ENCODE measurements at places on chromosomes 5 and 9.
A peak's percentile ranks its signal among the peaks of the same experiment; 100 is the strongest.

- no peak for DNase-seq
Observed at GRCh38 chr9:36992501-36993316, 41.4 kb downstream of the PAX5 start.

- no peak for DNase-seq
Observed at GRCh38 chr9:134039386-134040175, 14.3 kb downstream of the BRD3OS start.

DNA sequence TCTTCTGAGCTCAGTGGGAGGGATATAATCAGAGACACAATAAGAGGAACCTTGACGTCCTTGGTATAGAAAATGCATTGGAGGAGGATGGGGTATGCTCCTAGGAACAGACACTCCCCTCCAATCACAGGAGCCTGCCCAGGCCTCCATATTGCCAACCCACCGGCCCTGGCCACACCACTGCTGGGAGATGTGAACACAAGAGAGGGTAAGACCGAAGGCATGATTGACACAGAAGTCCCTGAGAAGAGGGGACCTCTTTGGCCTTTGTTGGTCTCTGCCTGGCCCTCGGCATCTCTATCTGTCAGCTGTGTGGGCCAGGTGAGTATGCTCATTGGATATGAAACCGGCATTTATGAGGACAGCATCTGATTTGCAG is 62.0 kb downstream of the CRB2 start:
- DNase-seq = no peak

DNA sequence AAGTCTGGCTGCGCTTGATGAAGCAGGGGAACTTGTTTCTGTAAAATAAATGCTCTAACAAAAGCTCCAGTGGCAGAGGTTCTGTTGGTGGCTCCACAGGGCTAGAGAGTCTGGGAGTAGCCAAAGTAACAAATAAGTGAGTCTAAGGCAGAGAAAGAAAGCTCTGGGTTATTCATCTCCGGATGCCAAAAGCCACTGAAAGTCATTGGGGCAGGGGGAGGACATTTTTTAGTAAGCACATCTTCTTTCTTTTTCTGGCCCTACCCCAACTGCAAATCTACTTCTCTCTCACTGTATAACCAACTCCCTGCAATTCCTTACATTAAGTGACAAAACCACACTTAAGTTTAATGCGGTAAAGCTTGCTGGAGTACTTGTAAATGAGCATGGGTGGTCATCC is 141.6 kb downstream of the INSYN2B start:
- DNase-seq = no peak

DNA sequence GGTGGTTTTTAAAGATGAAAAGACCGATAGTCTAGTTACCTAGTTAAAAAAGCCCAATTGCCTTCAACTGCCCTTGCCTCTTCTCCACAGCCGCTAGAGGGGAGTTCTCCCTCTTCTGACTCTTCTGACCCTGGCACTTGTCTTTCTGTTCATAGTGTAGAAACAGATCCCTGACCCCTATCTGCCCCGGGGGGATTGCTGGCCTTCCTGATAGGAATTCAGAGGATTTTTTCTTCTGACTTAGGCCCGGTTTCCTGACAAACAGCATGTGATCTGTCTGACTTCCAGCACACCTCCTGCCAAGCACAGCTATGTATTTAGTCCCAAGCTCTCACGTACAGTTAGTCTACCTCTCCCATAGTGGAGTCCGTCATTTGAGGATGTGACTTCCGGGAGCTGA is 5.0 kb upstream of the TMEM268 start:
- DNase-seq = no peak

GRCh38 chr9:133488686-133489252 is 9.9 kb upstream of the SLC2A6 start:
- no peak for DNase-seq

- no peak for DNase-seq
Observed at GRCh38 chr9:108296056-108296455, 559.7 kb downstream of the ACTL7B start.

- DNase-seq = no peak
Observed at GRCh38 chr5:115098041-115098702, 71.5 kb downstream of the TRIM36 start.

GRCh38 chr9:133690081-133690561 is 48.0 kb downstream of the SARDH start:
- DNase-seq = no peak

GRCh38 chr9:98034593-98035546 is 21.7 kb upstream of the NANS start:
- DNase-seq = peak; percentile 86

DNA sequence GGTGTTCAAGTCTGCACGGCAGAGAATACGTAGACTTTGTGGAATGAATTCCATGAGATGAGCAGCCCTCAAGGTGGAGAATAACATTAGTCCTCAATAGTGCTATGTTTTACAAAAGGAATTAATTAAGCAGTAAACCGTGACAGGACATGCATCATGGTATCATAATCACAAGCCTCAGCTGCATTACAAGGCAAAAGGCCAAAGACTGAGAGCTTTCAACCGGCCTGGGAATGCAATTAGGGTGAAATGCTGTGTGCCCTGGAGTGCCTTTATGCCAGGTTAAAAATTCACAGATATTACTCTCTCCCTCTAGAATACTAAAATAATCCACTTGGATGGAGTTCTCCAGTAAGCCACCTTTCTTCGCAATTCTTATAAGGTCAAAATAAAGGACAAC is 270.6 kb downstream of the MLLT3 start:
- DNase-seq = no peak

GRCh38 chr5:173247041-173247440 is 12.0 kb upstream of the NKX2-5 start:
- DNase-seq = no peak

- no peak for DNase-seq
Observed at GRCh38 chr5:157516006-157516405, 56.0 kb downstream of the NIPAL4 start.

DNA sequence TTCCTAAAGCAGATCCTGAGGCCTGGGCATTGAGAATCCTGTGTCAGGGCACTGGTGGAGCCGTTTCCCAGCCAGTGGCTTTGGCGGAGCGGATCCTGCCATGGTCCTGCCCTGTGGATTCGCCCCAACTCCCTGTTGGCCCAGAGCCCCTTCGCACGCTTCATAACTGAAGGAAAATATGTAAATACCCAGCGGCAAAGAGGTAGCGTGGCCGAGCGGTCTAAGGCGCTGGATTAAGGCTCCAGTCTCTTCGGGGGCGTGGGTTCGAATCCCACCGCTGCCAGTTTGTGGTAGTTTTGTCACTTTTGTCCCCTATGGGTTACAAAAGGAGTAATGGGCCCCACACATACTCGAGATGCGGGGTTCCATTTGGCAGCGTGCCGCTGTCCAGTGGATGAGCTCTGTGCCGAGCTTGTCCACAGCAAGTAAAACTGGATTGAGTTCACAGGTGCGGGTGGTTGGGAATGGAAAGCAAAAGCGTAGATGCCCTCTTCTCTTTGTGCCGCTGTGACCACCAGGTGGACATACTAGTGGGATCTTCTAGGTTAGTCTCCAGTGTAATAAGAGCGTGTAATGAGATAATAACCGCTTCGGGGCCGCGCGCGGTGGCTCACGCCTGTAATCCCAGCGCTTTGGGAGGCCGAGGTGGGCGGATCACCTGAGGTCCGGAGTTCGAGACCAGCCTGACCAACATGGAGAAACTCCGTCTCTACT is 17.3 kb downstream of the TRIM7 start:
- peak; percentile 21 for DNase-seq

DNA sequence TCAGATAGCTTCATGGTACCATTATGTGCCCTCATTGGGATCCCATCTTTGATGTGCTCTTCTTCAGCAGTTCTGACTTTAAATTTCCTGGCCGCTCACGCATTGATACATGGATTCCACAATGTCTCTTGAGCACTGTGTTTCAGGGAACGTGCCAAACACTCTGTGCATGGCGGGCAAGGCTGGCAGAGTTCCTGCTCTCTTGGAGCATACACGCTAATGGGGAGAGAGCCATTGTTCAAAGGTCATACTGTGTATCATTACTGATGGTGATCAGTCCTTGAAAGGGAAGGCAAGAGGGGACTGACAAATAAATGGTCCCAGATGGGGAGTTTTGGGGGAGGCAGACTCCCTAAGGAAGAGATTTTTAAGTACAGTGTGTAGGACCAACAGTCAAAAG is 52.3 kb downstream of the AMBP start:
- DNase-seq = no peak

Data from stimulated activated CD8-positive, alpha-beta memory T cell treated with anti-CD3 and anti-CD28 coated beads, Interleukin-2, amount 100 ng/mL, for 1 hour (primary cell).